ENCODE measurements at places on chromosomes 1 and 21.
A peak's percentile ranks its signal among the peaks of the same experiment; 100 is the strongest.

DNA sequence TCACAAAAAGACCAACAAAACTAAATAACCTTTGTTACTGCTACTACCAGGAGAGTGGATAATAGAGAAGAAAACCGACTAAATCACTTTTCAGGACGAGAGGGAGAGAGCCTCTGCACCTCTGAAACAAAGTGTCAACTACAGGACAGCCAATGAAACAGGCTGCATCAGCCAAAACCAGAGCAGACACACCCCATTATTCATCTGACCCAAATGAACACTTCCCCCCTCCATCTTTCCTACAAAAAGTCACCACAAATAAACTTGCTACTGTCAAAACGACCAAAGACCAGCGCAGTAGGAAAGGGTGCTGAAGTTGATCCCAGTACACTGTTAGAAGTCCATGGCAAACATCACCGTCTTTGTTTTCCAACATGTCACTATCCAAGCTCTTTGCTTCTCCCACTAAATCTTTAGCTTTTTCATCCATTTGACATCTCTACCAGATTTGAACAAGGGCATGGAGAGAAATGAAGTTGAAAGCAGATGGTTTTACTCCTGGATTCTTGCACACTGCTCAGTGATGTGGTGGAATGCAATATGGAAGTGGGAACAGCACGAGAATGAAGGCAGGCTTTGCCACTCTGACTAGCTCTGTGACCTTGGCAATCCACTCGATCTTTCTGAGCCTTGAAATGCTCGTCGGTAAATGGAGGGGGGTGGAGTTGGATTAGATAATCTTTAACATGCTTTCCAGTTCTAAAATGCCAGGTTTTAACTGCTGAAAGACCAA is 20.5 kb downstream of the DSTYK start:
- DNase-seq = no peak

GRCh38 chr1:44507490-44508396 is 102.7 kb downstream of the RNF220 start:
- DNase-seq = no peak

- no peak for DNase-seq
Measured at GRCh38 chr1:39540504-39541031, 36.0 kb downstream of the PABPC4 start.

GRCh38 chr21:39220150-39220549 is 36.9 kb upstream of the PSMG1 start:
- DNase-seq = peak; percentile 18

Measured in activated naive CD4-positive, alpha-beta T cell treated with anti-CD3 and anti-CD28 coated beads for 36 hours (primary cell).